Posterior vena cava (tissue), 2 donors: ENCODE measurements at places on chromosomes 12 and 14. TPM values are rescaled to one million over a fixed set of nuclear protein-coding genes. Genes with fewer than 3 reads are reported as not detected.

GRCh38 chr12:93156086-93156716 is 221.5 kb upstream of the NUDT4 start:
- no peak for DNase-seq

DNA sequence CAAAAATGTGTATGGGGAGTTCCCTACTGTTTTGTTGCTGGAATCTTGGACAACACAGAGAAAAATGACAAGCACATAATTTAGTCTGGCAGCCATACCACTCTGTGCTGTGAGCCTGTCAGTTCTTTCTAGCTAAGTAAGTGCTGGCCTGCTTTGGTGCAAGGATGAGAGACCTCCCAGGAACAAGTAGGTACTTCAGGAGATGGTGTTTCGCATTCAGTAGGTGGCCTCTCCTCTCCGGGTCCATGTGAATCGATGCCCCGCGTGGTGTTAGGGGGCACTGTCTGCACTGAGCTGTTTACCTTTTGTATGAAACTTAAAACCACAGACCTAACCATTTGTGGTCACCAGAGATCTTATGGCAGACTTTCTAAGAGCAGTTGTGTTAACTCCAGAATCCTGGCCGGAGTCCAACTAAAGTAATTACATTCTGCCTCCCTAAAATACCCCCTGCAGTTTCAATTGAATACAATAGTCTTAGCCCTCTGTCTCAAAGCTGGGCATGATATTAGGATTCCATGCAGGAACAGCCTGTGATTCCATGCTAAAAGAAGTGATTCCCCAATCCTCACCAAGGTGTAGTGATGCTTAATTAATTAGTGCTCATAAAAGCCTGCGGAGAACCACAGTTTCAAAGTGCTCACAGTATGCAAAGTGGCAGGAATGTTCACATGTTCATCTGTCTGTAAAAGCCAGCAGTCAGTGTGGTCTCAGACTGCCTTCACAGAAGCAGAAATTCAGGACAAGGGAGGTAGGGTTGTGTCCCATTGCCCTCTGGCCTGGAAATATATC is 64.2 kb downstream of the LLPH start:
- no peak for DNase-seq

- DNase-seq: no peak
These were observed 90.8 kb downstream of the SSPN start for GRCh38 chr12:26286186-26286585.

- no peak for DNase-seq
These were observed 50.8 kb downstream of the PPP2R5E start for GRCh38 chr14:63492391-63492790.

The LETMD1 gene
- 32.1 TPM for total RNA-seq

The CLEC2A gene
- not detected for total RNA-seq
